ENCODE measurements at places on chromosomes 6 and 20.
A peak's percentile ranks its signal among the peaks of the same experiment; 100 is the strongest.

DNA sequence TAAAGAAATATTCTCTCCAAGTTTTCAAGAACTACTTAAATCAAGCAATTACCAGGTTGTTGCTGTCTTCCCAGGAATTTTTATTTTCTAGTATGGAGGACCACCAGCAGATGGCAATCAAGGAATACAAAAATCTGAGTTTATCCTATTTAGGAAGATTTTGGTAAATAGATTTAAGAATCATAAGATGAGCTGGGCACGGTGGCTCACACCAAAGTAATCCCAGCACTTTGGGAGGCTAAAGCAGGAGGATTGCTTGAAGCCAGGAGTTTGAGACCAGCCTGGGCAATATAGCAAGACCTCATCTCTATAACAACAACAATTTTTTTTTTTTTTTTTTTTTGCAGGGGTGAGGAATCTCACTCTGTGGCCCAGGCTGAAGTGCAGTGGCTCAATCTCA lies 19.3 kb upstream of the SEC63 start:
- no peak for DNase-seq

- DNase-seq = no peak
Measured at GRCh38 chr20:58623579-58624473, 27.3 kb upstream of the STX16 start.

DNA sequence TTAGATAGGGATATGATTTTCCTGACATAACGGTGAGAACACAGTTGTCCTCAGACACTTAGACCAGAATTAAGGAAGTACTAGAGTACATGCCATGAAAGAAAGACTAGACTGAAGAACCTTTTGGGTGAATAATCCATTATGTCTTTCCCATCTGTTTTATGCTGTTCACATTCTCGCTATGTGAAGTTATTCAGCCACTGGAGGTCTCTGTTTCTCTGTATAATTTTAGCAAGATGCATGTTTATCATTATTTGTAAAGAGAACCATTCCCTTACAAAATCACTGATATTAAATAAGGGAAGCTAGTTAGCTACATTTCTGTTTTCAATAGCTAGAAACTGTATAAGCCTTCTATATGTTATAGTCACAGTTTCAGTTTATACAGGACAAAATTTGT lies 391.9 kb downstream of the CD109 start:
- DNase-seq = no peak

DNA sequence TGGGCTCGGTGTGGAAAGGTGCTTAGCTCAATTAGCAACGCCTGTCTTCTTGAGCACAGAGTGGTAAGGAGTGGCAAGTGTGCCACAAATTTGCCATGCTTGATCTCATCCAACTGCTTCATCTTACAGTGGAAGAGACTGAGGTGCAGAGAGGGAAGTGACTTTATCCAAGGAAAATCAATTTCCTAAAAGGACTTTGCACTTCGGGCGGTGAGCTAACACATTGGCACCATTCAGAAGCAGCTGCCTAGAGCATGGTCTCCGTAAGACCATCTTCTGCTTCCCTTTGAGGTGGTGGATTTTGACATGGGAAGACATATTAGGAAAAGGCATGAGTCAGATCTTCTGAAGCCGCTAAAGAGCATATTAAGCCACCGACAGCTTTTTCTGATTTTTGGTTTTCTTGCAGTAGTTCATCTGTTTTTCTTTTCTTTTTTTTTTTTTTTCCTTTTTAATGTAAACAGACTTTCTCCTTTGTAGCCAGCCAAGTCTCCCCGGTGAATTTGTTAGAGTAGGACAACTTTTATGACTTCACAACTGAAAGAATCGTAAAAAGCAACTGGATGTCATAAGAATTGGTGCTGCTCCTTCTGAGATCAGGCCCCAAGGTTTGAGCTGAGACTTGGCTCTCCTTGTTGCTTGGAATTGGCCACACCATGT lies 273.2 kb downstream of the CDC5L start:
- DNase-seq = no peak

- DNase-seq = no peak
Measured at GRCh38 chr6:152462716-152463115, 174.4 kb downstream of the SYNE1 start.

DNA sequence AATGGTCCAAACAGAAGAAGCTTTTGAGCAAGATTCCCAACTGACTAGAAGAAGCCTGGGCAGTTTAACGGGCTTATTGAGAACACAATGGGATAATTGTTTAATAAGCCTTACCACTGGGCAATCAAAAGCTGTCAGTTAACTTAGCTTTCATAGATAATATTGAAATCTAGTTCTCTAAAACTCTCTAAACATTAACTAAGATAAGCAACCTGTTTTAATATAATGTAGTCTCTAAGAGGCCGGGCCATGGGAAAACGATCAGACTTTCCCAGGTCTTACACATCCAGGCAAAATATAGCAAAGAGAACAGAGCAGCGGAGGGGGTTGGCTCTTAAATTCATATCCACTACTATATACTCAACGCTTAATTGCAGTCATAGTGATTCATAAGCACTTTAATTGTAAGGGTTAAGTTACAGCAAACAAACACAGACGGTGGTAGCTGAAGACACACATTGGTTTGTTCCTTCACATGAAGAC lies 128.0 kb upstream of the FAM83B start:
- DNase-seq = no peak

GRCh38 chr6:43331891-43332290 lies 23.3 kb upstream of the CRIP3 start:
- no peak for DNase-seq

DNA sequence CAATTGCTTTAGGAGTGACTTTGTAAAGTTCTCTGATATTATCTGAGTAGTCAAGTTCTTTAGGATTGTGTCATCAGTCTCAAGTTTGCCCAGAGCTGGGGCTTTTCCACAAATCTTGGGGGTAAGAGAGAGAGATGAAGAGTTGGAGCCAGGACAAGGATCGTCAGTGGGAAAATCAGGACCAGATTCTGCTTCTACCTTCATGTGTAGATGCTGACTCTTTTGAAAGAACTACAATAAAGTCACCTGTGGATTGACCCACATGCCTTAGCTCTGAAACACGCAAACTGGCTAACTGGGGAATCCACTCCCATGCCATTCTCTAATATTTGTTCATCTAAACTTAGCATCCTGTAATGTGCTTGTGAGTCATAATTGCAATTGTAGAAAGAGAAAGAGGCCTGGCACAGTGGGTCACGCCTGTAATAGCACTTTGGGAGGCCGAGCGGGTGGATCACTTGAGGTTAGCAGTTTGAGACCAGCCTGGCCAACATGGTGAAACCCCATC lies 15.6 kb upstream of the BICRAL start:
- no peak for DNase-seq

GRCh38 chr20:63089051-63089907 lies 82.5 kb upstream of the BHLHE23 start:
- DNase-seq = no peak

- peak; percentile 49 for DNase-seq
Measured at GRCh38 chr6:125114248-125114858, 39.2 kb upstream of the TPD52L1 start.

- peak; percentile 1 for DNase-seq
Measured at GRCh38 chr20:23225407-23226060, 125.1 kb upstream of the NXT1 start.

DNA sequence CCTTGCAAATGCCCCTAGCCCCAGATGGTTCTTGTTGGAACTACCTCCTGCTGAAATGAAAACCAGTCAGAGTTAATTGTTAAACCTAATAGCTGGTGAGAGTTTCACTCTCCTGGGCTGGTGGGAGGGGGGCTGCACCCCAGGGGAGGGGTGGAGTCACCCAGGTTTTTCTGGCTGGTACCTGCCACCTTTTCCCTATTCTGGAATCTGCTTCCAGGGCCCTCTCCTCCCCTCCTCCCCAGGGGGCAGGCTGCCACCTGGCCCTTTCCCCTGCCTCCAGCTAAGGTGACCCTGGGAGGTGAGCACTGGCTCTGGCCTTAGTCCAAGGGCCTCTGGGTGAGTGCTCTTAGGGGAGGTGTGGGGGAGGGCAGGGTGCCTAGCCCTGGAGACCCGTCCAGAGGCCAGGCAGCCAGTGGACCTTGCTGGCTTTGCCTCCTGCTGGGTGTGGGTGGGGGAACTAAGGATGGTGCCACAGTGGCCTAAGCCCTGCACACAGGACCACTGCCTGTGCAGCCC lies 48.8 kb upstream of the EPB41L1 start:
- DNase-seq = no peak

- peak; percentile 12 for DNase-seq
Measured at GRCh38 chr6:20292905-20293304, 80.6 kb upstream of the MBOAT1 start.

DNA sequence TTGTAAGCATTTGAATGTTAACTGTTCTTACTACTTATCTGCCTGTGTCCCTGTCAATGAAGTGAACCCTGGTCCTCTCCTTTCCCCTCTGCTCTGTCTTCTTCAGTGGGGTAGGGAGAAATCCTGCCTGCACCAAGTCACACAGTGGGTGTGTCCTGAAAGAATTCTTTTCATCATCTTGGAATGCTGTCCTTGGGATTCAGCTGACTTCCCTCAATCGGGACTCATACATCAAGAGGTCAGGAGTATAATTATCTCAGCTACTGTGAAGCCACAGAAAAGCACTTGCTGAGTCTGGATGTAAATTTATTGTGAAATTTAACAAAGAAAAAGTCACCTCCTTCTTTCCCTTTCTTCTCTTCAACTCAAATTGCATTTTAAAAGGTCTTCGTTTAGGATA lies 328.5 kb downstream of the SOX4 start:
- no peak for DNase-seq

GRCh38 chr6:162019349-162019748 lies 708.2 kb downstream of the PRKN start:
- DNase-seq = no peak

GRCh38 chr20:51444467-51444866 lies 98.1 kb downstream of the NFATC2 start:
- no peak for DNase-seq

GRCh38 chr6:40286721-40287120 lies 300.4 kb downstream of the LRFN2 start:
- no peak for DNase-seq

DNA sequence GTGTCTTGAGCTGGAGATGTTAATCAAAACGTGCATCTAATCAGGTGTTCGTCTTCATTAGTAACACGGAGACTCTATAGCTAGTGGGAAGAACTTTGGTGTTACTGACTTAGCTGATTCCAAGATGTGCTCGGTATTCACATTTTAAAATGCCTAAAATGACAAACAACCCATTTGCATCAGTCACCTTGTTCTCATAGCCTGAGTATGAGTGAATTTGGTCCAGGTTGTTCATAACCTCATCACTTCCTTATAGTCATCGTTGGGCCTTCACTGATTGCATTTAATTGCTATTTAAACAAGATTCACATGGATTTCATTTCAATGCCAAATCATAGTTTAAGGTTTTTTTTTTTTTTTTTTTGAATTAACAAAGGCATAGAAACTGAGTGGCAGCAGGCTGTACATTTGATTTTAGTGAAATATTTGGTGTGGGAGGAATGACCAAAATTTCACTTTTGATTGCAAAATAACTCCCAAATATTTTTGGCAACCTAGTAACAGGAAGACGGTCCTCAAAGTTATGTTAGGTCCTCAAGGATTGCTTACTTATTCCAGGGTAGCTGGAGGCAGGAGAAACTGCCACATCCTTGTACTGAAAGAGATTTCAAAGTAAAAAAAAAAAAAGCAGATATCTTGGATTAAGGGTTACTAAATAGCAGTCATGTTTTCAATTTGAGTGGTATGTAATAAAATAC lies 104.7 kb downstream of the JARID2 start:
- no peak for DNase-seq

DNA sequence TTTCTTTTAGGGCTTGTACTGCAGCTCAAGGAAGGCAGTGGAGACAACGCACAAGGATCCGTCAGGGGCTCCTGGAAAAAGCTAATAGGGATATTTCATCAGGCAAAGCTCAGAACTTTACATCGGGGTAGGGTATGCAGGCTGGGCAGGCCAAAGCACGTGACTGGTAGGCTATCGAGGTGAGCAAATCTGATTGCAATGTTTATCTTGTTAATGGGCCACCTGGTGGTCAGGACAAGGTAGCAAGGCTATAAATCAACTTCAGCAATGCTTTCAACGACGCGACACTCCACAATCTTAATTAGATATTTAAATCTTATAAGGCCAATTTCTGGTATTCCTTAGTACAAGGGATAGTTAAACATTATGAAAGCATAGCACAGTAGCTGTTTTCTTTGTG lies 1302.8 kb upstream of the EYS start:
- no peak for DNase-seq

GRCh38 chr6:144594585-144594984 lies 309.4 kb downstream of the UTRN start:
- DNase-seq = no peak

DNA sequence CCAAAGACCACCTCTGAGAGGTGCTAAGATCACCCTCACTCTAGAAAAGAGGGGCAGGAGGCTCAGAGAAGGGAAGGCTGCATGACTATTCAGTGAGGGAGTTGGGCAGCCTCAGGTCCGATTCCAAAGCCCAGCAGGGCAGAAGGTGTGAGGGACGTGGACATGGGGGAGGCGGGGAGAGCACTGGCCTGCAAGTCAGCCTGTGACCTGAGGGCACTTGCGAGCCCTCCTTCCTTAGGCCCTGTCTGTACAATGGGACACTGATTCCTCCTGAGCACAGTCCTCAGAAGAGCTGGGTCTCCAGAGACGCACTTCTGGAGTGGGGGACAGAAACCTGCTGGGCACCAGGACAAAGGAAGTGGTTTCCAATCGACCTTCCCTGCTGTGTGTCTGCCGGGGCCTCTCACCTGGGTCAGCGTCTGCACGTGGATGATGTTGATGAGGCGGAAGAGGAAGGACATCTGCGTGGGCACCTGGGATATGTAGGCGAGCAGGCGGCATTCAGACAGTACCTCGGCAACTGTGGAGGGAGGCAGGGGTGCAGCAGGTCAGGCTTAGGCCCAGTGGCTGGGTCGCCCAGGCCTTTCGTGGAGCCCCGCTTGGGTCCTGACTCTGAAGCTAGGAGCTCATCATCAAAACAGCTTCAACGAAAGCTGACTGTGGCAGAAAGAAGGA lies 48.5 kb downstream of the MYH7B start:
- no peak for DNase-seq

GRCh38 chr20:14331646-14332045 lies 5.8 kb downstream of the FLRT3 start:
- no peak for DNase-seq

All from CD4-positive, alpha-beta T cell treated with Interleukin-2 at 100 ng/mL for 4 hours (primary cell).